ENCODE measurements at places on chromosomes 6 and 20.

DNA sequence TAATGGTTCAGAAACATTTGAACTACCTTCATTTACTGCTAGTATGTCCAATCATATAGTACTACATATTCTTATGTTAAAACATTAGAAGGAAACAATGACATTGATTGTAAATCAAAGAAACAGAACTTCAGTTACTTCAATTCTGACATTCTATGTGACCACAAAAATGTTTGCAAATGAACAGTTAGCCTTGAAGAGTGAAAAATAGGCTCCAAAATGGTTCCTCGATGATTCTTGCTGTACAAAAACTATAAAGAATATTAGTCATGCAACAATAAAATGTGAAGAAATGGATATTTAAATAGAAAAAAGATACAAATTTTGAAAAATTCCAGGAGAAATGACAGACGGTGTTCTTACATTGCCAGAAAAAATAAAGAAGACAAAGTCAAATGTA is 686.9 kb downstream of the BCKDHB start:
- DNase-seq: no peak

DNA sequence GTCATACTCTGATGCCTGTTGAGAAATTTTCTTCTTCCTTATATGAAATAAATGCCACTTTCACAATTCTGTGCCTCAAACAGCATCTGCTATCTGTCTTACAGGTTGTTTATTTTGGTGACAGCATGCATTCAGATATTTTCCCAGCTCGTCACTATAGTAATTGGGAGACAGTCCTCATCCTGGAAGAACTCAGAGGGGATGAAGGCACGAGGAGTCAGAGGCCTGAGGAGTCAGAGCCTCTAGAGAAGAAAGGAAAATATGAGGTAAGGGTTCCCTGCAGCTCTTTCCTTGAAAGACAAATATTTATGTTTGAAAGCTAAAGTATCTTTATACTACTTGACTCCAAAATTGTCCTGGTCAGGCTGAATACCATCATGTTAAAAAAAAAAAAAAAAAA is 15.8 kb downstream of the TSPYL4 start:
- no peak for DNase-seq

DNA sequence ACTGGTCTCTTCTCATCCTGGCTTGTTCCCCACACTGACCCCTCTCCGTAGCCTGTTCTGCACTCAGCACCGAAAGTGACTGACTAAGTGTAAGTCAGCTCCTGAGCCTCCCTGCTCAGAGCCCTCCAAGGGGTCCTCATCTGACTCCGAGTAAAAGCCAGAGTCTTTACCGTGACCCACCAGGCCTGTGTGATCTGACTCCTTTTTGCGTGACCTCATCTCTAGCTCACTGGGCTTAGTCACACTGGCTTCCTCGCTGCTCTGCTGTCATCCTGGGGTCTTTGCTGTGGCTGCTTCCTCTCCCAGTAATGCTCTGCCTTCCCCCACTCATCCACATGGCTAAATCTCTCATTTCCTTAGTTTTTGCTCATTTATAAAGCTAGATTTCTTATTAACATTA is 116.6 kb downstream of the PLCB4 start:
- DNase-seq: no peak

DNA sequence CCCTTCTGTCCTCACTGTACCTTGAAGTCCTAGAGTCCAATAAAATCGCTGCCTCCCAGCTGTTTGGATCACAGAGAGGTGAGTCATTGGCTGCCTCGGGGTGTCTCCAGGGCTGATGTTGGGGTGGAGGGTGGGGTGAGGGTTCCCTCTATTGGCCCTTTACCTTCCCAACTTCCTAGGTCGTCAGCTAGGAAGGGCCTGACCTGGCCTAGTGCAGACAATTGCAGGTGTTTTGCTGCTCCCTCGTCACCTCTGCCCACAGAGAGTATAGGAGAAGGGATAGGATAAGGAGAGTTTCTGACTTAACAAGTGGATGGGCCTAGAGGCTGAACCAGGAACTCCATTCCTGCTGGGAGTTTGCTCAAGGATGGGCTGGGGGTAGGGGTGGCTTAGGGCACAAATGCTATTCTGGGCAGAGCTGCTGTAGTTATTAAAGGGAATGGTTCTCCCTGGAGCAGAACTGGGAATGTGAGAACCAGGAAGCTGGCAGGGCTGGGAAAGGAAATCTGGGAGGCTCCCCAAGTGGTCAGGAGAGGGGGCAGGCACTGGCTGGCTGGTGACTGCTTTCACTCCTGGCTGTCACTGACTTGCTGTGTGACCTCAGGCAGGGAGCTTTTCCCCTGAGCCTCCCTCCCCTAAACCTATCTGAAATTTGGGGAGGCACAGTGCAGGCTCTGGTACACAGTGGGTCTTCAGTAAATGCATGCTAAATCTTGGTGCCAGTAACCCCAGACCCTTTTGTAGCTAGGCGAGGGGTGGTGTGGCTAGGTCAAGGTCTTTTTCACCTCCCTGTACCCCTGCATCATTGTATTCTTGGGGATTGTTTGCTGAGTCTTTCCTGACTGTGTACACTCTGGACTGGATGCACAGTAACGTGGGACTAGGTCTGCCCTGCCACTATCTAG is 1.5 kb downstream of the TP53INP2 start:
- no peak for DNase-seq

GRCh38 chr6:142860498-142860897 is 84.5 kb downstream of the HIVEP2 start:
- DNase-seq: no peak

- DNase-seq: no peak
These were observed 1.3 kb downstream of the FLOT1 start for GRCh38 chr6:30741063-30741779.

DNA sequence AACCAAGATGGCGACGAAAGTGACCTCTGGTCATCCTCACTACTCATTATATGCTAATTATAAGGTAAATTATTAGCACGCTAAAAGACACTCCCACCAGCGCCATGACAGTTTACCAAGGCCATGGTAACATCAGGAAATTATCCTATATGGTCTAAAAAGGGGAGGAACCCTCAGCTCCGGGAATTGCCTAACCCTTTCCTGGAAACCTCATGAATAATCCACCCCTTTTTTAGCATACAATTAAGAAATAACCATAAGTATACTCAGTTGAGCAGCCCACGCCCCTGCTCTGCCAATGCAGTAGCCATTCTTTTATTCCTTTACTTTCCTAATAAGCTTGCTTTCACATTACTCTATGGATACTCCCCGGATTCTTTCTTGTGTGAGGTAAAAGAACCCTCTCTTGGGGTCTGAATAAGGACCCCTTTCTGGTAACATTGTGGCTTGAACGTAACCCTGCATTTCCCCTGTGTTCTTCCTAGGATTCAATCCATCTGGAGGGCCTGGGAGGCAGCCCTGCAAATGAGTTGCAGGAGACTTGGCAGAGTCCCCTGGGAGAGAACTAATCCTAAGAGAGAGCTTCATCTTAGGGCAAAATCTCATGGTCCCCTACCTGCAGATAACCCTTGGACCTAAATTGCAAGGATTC is 225.6 kb upstream of the JARID2 start:
- no peak for DNase-seq

GRCh38 chr6:1739220-1739619 is 129.5 kb downstream of the FOXC1 start:
- DNase-seq: no peak

- no peak for DNase-seq
These were observed 687.4 kb downstream of the EPM2A start for GRCh38 chr6:145047891-145048290.

All from stimulated activated CD4-positive, alpha-beta T cell treated with anti-CD3 and anti-CD28 coated beads, Interleukin-4, amount 100 ng/mL, for 48 hours (primary cell).